ENCODE measurements at places on chromosomes 3 and 15. TPM values are rescaled to one million over a fixed set of nuclear protein-coding genes. Genes with fewer than 3 reads are reported as not detected.

SNTN gene
- not detected for total RNA-seq

GPR156 gene
- 3.8 TPM for total RNA-seq

GRK7 gene
- total RNA-seq: 1.3 TPM

GAP43 gene
- total RNA-seq: 25.6 TPM

GOLGA8S gene
- total RNA-seq: 0.82 TPM

ZNF860 gene
- 4.7 TPM for total RNA-seq

CHCHD6 gene
- 29.2 TPM for total RNA-seq

GHRL gene
- not detected for total RNA-seq

ROBO2 gene
- 132 TPM for total RNA-seq

EBLN2 gene
- 15.2 TPM for total RNA-seq

ATP13A4 gene
- 14.6 TPM for total RNA-seq

All from camera-type eye (tissue), 1 donor.